ENCODE measurements at places on chromosomes 3 and 15.

- DNase-seq, result no peak
These were observed 218.2 kb downstream of the SHOX2 start for GRCh38 chr3:157888040-157888439.

GRCh38 chr15:49372366-49372765 lies 50.7 kb upstream of the FGF7 start:
- DNase-seq, result no peak

DNA sequence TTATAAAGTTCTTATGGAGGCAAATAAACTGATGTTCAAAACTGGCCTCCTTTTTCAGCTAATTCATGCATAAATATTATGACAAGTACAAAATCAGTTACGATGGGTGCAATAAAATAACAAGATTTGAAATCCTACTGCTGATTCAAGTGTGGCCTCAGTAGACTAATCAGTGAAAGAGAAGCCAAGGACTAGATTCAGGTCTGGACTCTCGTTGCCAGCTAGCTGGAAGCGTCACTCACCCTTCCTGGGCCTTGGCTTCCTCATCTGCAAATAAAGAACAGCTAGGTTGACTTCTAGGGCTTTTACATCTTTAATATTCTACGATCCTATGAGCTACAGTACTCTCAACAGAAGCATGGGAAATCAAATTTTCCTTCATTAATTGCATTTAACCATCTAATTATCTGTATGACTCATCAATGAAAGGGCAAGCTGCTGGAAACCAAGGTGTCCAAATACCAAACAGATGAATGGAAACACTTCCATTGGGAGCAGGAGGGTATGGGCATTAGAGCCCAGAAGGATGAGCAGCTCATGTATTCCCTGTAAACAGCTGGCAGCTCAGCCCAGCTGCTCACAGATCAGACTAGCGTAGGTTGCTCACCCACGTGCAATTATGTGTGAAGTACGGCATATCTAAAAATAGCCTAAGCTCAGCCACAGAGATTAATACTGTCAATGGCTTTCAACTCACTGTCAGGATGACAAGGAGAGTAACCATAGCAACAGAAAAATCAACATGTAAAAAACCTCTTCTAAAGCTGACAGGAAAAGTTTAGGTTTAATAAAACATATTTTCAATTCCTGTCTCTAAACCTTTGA lies 294.8 kb downstream of the PLCL2 start:
- DNase-seq, result no peak

GRCh38 chr15:90004252-90004651 lies 3.1 kb downstream of the ZNF710 start:
- DNase-seq, result no peak

- no peak for DNase-seq
These were observed 36.8 kb upstream of the ZDHHC23 start for GRCh38 chr3:113910966-113911365.

All from Peyer's patch (tissue), 4 donors.